ENCODE measurements at places on chromosomes 13 and 19.

- DNase-seq = no peak
Observed at GRCh38 chr19:45117167-45117594, 24.2 kb downstream of the PPP1R37 start.

DNA sequence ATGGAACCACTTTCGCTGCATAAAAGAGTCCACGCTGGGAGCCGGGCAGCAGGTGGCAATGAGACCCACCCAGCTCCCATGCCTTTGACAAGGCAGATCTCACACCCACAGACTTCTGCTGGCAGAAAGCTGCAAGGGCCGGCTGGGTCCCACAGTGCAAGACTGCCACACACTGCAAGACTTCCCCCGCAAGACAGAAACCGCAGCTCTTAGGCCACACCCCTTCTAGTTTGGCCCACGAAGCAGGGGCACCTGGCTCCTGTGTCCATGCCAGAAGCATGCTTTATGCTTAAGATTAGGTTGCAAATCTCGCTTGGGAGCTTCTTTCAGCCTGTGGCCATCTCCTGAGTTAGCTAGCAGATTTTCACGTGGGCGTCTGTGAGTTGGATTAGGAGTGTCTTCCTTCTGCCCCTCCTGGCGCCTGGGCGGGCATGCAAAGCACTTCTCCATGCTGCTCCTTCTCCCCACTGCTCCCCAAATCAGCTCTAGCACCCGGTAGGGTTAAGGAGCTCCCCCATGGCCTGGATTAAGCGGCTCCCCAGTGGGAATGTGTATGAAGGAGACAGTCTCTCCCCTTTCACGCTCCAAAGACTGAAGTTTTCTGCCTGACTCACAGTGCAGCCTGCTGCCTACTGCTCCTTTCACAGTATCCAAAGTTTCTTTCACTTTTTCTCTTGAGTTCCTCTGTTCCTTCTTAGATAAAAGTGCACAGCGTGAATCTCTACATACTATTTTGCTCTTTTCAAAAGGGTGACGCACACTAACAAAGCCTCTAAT lies 17.7 kb downstream of the GPC6 start:
- DNase-seq = no peak

DNA sequence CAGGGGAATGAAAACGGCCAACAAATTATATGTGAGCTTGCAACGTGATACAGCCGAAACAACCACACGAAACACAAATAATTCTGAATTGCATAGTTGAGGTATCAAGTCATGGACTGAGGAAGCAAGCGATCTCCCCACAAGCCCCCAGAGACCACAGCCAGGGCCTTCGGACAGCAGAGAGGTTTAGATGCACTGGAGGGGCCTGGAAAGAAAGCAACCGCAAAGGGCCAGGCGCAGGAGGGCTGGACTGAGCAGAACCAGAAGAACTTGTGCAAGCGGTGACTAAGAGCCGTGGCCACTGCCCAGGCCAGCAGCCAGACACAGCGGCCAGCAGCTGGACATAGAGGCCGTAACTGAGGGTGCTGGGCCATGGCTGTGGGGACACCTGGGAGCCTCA lies 131.4 kb downstream of the TNFRSF19 start:
- DNase-seq = no peak

GRCh38 chr13:51453959-51454703 lies 1.3 kb upstream of the INTS6 start:
- no peak for DNase-seq

- DNase-seq = no peak
Observed at GRCh38 chr13:36513266-36513665, 81.0 kb downstream of the CCNA1 start.

GRCh38 chr13:20728579-20729311 lies 25.2 kb downstream of the IL17D start:
- DNase-seq = no peak

DNA sequence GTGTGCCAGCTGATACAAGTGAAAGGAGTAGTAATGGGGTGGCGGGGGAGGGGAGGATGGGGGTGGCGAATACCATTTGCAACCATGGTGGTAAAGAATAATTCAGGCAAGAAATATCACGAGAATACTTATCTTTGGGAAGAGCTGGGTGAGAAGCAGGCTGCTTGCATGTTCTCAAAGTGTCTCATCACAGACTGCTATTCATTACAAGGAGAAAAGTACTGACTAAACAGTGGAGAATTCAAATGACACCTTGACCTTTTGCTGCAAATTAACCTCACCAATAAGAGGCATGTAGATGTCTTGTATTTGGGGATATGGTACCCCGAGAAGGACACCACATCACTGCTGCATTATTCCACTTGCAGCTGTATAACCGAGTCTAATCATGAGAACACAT lies 585.7 kb upstream of the GPC6 start:
- DNase-seq = no peak

DNA sequence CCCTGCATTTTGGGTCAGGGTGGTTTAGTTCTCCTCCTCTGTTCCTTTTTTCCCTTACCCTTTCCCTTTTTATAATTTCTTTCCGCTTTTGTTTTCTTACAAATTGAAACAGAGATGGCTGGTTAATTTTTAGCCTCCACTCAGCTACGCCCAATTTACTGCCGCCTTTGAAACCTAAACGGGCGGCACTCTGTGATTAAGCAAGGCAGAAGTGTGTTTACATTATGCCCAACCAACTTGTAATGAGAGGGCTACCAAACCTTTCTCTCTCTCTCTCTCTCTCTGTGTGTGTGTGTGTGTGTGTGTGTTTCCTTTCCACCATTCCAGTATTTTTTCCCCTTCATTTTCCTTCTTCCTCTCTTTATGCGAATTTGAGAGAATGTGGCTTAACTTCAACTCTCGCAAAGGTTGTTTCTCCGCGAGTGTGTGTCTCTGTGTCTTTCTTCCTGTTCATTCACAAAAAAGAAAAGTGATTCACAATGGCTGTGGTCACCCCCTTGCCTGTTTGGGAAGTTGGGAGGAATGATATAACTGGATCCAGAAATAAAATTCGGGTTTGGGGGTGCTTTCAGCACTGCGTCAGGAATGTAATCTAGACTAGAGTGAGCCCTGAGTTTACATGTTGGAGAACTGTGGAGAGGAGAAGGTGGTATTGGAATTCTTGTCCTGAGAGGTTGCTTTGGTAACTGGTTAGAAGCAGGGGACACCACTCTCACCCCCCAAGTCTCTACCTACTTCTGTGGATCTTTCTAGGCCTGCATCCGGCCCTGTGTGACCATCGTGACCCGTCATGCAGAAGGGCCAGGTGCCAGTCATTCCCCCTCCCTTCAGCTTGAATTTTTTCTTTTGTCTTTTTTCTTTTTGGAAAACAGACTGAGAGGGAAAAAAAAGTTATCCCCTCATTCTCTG lies 31.4 kb downstream of the NFIX start:
- DNase-seq = no peak

- no peak for DNase-seq
Observed at GRCh38 chr13:94087100-94087499, 392.4 kb downstream of the DCT start.

DNA sequence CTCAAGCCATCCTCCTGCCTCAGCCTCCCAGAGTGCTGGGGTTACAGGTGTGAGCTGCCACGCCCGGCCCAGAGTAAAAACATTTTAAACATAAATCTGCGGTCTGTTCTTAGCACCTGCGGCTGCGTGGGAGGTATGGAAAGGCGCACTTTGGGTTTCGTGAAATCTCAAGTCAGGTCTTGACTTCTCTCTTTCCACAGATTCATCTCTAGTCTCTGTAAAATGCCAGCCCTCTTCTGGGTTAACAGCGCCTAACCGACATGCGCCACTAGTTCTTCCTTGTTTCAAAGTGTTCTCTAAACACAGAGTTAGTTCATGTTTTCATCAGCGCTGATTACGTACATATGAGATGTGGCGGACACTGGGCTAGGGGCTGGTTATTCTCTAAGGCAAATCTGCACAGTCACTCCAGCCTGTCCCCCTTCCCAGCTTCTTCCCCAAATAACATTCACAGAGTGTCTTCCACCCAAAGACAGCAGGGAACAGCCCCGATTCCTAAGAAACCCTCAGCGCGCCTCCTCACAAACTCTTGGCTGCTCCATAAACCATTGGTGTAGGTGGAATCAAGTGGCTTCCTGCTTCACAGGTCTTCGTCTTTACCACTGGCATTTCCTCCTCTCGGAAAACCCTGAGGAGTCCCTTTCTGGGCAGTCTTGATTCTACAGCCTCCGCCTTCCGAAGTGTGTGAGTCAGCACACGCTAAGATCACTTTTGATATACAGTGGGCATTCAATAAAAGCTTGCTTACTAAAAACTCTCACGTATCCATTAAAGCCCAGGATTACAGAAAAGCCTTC lies 1.4 kb downstream of the PARP4 start:
- DNase-seq = peak; percentile 9

- DNase-seq = no peak
Observed at GRCh38 chr19:48745208-48745995, 1.3 kb downstream of the IZUMO1 start.

DNA sequence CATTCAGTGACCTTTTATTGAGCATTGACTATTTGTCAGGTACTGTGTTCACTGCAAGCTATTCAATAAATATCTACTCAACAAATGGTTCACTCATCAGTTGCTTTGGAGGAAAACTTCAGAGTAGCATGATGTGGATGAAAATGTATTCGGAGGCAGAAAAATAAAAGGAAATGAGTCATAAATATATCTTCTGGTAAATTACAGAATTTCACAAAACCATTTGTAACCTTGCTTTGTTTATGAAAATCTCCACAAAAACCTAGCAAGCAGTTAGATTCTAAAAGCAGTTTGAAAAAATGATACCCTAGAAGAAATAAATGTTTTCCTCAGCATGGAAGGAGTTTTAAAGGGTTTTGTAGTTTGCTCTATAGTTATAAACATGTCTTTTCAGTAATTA lies 399.6 kb downstream of the LMO7 start:
- DNase-seq = no peak

DNA sequence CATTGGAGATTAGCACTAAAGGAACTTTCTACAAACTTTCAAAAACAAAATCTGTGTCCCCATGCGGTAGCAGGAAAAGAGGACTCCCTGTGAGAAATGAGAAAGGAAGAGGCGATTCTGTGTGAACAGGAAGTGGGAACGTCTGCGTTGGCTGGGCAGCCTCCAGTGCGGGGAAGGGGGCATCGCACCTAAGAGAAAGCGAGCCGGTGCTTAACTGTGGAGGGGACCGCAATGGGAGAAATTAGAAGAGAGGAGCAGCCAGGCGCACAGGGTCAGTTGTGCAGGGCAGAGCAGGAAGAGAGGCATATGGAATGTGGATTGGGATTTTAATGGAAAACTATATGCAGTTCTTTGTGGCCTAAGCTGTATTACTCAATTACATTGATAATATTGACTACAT lies 77.4 kb upstream of the DOCK9 start:
- no peak for DNase-seq

- peak; percentile 14 for DNase-seq
Observed at GRCh38 chr19:51368366-51369282, at the start of gene CLDND2. Gene CLDND2, minus strand, starts transcription at chr19:51369003. Its CDS starts 426 bp downstream, at chr19:51368577.

DNA sequence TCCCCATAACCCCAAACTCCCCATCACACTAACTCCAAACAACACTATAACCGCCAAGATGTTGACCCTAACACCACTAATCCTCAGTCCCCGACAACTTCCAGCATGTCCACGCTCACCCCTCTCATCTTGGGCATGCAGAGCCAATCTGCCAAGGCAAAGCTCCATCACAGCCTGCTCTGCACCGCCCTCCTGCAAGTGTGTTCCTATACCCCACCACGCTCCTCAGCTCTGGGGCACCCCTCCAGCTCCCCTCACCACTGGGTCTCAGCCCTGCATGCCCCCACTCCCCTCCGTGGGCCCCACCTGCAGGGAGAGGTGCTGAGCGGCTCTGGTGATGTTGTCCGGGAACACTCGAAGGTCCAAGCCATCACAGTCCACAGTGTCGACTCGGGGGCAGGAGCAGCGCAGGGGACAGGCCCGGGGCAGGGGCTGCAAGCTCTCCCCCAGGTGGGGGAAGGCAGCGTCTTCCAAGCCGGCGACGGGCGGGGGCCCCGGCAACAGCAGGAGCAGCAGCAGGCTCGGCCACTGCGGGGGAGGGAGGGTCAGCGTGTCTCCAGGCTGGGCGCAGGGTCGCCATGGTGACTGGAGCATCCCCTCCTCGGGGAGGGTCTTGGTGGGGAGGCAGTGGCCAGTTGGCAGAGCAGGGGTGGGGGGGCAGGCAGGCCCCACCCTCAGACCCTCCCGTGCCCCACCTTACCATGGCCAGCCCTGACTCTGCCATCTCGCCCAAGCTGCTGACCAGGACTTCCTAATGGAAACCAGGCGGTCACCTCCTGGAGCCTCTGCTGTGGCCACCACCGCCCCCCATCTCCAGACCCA lies 527 bp downstream of the PODNL1 start:
- DNase-seq = no peak

GRCh38 chr13:44819245-44819644 lies 170.0 kb downstream of the NUFIP1 start:
- no peak for DNase-seq

DNA sequence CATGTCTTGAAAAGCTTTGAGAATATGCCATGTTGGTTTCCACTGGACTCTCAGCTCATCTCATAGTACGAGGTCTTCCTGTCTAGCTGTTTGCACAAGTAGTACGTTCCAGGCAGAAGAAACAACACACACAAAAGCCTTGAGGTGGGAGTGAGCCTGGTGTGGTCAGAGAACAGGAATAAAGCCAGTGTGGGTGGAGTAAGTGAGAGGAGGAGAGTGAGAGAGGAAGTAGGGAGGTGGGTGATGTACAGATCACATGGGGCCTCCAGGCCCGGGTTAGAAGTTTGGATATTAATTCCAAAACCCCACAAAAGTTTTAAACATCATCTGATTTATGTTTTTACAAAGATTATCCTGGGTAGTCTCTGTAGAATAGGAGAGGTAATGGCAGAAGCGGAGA lies 230.6 kb downstream of the MTUS2 start:
- DNase-seq = no peak

GRCh38 chr13:95137096-95137495 lies 164.2 kb downstream of the ABCC4 start:
- DNase-seq = no peak

GRCh38 chr13:102100234-102100633 lies 301.6 kb downstream of the FGF14 start:
- no peak for DNase-seq
